Globus pallidus (tissue), 1 donor: ENCODE measurements at places on chromosomes 11 and 22.

GRCh38 chr22:23157560-23158515, 12.6 kb downstream of the RAB36 start:
- DNase-seq = no peak

DNA sequence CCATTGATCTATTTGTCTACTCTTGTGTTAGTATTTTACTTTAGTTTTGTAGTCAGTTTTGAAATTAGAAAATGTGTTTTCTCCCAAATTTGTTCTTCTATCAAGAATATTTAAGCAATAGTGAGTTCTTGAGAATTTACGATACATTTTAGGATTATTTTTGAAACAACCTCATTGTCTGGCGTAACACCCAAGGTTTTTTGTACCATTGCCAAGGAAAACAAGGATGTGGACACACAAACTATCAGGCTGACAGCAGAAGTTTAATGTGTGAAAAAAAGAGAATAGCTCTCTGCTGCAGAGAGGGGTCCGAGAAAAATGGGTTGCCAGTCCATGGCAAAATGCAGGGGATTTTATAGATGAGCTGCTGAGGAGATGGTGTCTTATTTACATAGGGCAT, 865.1 kb upstream of the CNTN5 start:
- no peak for DNase-seq

DNA sequence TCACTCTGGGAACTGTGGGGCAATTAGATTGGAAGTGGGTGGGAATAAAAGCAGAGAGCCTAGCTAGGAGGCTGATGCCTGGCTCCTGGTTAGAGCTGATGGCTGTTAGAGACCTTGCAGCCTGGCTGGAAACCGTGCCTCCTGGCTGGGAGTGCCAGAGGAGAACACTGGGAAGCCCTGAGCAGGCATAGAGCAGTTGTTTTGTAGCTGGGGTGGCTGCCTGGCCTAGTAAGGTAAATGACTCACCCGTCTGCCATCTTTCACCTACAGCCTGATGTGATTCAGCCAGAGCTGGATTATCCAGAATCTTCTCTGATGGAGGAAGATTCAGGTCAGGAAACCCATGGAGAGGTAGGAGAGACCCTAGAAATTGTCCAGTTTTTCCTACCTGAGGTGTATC, 6.1 kb downstream of the UQCR10 start:
- DNase-seq = no peak

- no peak for DNase-seq
Observed at GRCh38 chr11:32092581-32093170, 1.8 kb downstream of the RCN1 start.

GRCh38 chr11:19577976-19578619, 134.5 kb upstream of the NAV2 start:
- no peak for DNase-seq

- no peak for DNase-seq
Observed at GRCh38 chr11:110038201-110038600, 55.0 kb upstream of the ZC3H12C start.

- no peak for DNase-seq
Observed at GRCh38 chr11:17887779-17888178, 125.1 kb downstream of the SERGEF start.

DNA sequence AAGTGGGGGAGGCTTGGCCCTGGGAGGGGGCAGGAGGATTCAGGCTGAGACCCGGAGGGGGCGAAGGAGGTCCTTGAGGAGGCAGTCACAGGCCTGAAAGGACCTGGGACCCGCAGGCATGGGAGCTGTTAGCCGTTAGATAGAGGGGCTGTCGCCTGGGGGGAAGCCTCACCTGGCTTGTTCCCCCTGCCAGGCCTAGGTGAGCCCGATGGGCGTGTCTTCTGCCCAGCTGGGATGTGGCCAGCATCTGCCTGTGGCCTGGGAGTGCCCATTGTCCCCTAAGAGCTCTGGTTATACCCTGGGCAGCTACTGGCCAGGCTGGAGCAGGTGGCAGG, 1.8 kb upstream of the DUSP8 start:
- DNase-seq = no peak

GRCh38 chr11:82889133-82890001, 10.9 kb downstream of the PRCP start:
- no peak for DNase-seq

DNA sequence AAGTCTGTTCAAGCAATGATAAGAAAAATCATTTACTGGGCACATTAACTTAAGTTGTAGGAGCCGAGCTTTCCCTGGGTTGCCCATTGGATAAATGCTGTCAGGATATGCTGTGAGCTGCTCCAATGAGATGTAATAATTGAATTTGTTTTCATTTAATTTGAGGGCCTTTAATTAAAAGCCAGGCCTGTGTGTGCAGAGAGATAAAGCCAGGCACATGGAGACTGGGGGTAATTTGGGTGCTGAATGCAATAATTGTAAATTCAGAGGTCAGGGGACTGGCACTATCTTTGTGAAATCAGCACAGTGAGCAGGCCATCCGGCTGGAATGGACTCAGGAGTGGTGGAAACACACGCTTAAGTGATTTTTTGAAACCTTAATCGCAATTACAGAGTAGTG, 125.8 kb downstream of the OPCML start:
- DNase-seq = no peak

DNA sequence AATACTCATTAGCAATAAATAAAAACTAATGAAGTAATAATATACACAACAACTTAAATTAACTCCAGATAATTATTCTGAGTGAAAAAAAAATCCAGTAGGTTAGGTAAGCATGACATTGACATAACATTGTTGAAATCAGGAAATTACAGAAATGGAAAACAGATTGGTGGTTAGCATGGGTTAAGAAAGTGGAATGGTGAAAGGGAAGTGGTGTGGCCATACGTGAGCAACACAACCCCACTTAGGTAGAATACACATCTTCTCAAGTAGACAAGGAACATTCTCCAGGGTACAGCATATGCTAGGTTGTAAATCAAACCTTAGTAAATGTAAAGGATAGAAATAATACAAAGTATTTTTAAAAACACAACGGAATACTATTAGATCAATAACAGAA, 30.2 kb upstream of the CLTCL1 start:
- no peak for DNase-seq

DNA sequence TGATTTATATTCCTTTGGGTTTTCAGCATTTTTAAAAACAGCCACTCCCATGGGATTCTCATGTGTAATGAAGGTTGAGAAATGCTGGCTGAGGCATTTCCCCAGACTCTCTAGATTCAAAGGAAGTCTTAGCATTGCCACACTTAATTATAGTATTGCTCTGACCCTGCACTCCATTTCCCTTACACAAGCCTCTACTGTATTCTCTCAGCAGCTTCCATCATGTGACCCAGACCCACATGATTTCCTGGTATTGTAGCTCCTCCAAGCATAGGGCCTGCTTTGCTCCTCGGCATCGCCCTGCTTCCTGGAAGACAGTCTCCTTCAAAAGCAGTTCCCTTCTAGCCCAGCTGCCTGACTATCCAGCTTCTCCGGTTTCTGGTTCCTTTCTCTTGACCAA, 261.5 kb downstream of the LARGE1 start:
- DNase-seq = peak; percentile 7
